Thyroid gland (tissue), 4 donors: ENCODE measurements at places on chromosomes 12 and 14. TPM values are rescaled to one million over a fixed set of nuclear protein-coding genes. Genes with fewer than 3 reads are reported as not detected.

- DNase-seq: no peak
- no peak overlapping the region for H3K27ac ChIP-seq
- H3K27me3 ChIP-seq: no peaks in the 10 kb centered on the region
- H3K4me1 ChIP-seq: peaks cover 6% of the 10 kb centered on the region
- peaks cover 8% of the 10 kb centered on the region for H3K36me3 ChIP-seq
Measured at GRCh38 chr14:95541346-95541745, 6.5 kb downstream of the GLRX5 start.

- H3K27ac ChIP-seq: no peak overlapping the region
- DNase-seq: no peak
- no peaks in the 10 kb centered on the region for H3K27me3 ChIP-seq
- no peaks in the 10 kb centered on the region for H3K4me1 ChIP-seq
- H3K4me3 ChIP-seq: no peak overlapping the region
Measured at GRCh38 chr14:44626423-44626822, 119.3 kb upstream of the FSCB start.

DNA sequence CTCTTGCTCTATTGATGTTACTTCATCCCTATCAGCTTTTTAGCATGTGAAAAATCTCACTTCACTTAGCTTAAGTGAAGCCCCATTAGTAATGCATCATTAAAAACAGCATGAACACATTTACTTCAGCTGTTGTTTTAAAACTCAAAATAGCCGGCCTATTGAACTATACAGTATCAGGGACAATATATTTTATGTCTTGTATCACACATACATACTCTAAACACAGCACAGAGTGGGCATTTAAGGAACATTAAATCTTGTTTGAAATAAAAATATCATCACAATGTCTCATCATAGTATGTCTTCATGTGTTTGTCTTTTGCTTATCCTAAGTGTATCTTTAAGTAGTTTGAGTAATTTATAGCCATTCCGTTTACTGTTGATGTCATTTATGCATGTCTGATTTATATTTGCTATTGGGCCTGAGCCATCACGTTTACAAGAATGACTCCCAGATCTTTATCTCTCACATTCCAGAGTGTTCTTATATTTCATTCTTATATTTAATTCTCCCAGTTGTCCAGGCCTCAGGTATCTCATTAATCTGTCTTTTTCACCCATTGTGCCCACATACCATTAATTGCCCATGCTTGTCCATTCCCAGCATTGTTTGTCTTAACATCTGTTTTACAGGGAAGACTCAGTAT lies 57.5 kb downstream of the ARHGAP5 start:
- no peak for DNase-seq
- H3K27ac ChIP-seq: no peak overlapping the region
- no peaks in the 10 kb centered on the region for H3K27me3 ChIP-seq
- H3K4me3 ChIP-seq: no peak overlapping the region
- no peaks in the 10 kb centered on the region for H3K36me3 ChIP-seq

GRCh38 chr14:35034440-35034833 lies 11.6 kb upstream of the FAM177A1 start:
- no peaks in the 10 kb centered on the region for H3K4me1 ChIP-seq
- H3K4me3 ChIP-seq: no peak overlapping the region
- H3K27ac ChIP-seq: no peak overlapping the region
- no peaks in the 10 kb centered on the region for H3K27me3 ChIP-seq
- no peak for DNase-seq

- no peaks in the 10 kb centered on the region for H3K36me3 ChIP-seq
- H3K4me3 ChIP-seq: no peak overlapping the region
- no peak overlapping the region for H3K27ac ChIP-seq
- no peaks in the 10 kb centered on the region for H3K27me3 ChIP-seq
- H3K4me1 ChIP-seq: no peaks in the 10 kb centered on the region
- no peak for DNase-seq
Measured at GRCh38 chr12:41634091-41634490, 446.0 kb downstream of the PDZRN4 start.

DNA sequence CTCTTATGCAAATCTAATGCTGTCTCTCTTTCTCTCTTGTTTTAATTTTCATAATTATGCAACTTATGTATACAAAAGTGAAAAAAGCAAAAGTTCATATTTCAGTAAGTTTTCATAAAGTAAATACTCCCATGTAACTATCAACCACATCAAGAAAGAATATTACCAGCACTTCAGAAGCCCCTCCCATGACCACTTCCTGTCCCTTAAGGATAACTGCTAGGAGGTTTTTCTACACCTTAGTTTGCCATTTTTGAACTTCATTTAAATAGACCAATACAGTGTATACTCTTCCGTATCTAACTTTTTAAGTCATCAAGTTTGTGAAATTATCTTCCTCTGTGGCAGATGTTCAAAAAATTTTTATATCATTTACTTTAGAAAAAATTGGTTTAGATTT lies 547 bp upstream of the OR4K15 start:
- H3K4me3 ChIP-seq: no peak overlapping the region
- H3K27ac ChIP-seq: no peak overlapping the region
- no peaks in the 10 kb centered on the region for H3K36me3 ChIP-seq
- no peak for DNase-seq
- no peaks in the 10 kb centered on the region for H3K27me3 ChIP-seq

DNA sequence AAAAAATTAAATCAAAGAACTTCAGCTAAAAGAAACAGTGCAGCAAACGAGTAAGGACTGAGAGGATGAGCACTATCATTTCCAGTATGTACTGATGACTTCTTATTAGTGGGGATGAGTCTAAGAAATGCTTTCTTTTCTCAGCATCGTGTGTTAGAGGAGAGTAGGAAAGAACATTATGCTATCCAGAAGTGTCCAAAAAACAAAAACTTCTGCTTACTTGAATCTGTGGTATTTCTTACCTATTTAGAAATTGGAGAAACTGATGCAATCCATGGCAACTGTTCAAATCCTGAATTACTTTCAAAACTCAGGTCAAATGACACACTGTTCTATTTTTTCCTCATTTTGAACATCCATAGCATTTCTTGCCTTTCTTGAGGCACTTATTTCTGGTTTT lies 23.7 kb downstream of the ABCD2 start:
- no peaks in the 10 kb centered on the region for H3K4me1 ChIP-seq
- no peak for DNase-seq
- no peak overlapping the region for H3K27ac ChIP-seq
- no peak overlapping the region for H3K4me3 ChIP-seq
- no peaks in the 10 kb centered on the region for H3K36me3 ChIP-seq

GRCh38 chr12:121596526-121596925 lies 15.7 kb upstream of the KDM2B start:
- no peaks in the 10 kb centered on the region for H3K4me1 ChIP-seq
- no peak for DNase-seq
- H3K36me3 ChIP-seq: no peaks in the 10 kb centered on the region
- H3K4me3 ChIP-seq: no peak overlapping the region

DNA sequence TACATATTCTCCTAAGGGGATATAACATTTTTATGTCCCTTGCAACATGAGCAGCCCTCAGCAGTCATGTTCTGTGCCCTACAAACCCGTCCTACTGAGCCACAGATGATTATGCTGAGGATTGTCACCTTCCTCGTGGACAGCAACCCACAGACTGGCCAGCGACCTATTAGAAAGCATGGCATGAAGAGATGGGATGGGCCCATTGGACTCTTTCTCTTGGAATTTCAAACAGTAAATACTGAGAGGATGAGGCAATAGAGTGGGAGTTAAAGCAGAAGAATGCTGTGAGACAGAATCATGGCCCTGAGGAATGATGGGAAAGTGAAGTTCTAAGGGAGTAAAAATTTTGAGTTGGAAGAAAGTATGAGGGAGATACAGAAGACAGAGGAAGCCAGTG lies 149.9 kb upstream of the BTG1 start:
- no peak overlapping the region for H3K27ac ChIP-seq
- H3K36me3 ChIP-seq: no peaks in the 10 kb centered on the region
- no peak overlapping the region for H3K4me3 ChIP-seq
- no peaks in the 10 kb centered on the region for H3K27me3 ChIP-seq

DNAAF2 gene
- 9.0 TPM for total RNA-seq

DNA sequence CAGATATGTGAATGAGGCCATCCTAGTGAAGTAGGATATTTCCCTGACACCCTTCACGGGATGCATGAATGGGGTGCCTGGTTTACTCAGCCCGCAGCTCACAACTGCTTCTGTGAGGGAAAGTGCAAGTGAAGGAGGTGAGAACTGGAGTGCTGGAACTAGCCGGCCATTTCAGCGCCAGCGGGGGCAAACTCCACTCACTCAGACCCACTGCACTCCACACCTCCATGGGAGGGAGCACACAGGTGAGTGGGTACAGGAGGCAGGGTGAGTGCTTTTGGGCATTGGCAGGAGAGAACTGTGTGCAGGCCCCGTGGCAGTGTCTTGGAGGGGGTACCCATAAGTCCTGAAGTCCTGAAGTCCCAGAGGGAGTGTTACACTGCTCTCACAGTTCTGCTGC lies 1008.4 kb downstream of the SLC6A15 start:
- no peaks in the 10 kb centered on the region for H3K4me1 ChIP-seq
- H3K27ac ChIP-seq: no peak overlapping the region
- H3K27me3 ChIP-seq: no peaks in the 10 kb centered on the region
- H3K4me3 ChIP-seq: no peak overlapping the region
- no peak for DNase-seq

GPR132 gene
- total RNA-seq: 2.0 TPM

DNA sequence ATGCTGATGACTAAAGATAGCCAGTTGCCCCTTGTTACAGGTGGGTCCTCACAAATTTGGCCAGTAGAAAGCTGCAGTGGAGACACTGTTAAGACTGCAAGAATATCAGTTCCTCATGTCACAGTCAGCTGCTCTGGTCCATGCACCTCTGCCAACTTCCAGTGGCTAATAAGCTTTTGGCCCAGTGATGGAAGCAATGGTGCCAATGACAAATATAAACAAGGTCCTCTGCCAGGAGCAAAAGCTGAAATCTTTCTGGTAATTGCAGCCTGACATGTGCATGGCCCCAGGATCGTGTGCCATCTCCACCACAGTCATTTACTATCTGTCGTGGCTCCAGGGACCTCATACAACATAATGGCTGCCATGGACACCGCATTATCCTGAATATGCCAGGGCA lies 85.4 kb upstream of the TMEM260 start:
- DNase-seq: no peak
- no peak overlapping the region for H3K4me3 ChIP-seq
- no peaks in the 10 kb centered on the region for H3K27me3 ChIP-seq
- no peaks in the 10 kb centered on the region for H3K36me3 ChIP-seq
- H3K27ac ChIP-seq: no peak overlapping the region
